ENCODE measurements at places on chromosomes 12 and 14. TPM values are rescaled to one million over a fixed set of nuclear protein-coding genes. Genes with fewer than 3 reads are reported as not detected.

DNA sequence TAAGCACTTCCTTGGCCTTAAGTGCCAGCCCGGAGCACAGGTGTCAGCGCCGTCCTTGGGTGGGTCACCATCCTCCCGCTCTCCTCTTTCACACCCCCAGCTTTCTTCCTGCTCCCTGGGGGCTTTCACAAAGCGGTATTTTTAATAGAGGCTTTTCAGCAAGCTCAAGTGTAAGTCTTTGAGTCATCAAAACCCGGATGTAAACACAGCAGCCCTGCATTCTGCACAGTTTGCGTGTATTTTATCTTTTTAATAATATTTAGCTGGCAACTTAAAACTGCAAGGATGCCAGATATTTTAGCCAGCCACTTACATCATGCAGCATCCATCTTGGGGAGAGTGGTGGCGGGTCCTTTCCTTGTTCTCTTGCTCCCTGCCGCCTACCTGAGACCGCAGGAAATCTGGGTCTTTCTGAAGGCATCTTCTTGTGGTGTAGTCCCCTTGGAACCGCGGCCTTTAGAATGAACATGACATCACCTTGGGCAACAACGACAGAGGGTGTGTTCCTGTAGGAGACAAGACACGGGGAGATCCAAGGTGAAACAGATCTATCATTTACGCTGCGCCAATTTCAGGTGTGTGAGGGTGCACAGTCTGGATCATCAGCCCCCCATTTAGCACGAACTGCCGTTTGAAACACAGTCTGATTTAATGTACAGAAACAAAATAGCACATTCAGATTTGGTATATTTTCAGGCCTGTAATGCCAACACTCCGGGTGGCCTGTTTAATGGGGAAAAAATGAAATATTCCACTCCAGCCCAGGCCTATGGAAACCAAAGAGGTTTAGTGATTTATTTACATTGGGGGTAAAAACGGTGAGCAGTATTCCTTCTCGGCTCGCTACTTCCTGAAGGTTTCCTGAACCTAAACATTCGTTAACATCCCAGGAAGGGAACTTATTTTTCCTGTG, 12.5 kb upstream of the IRF2BPL start:
- no peaks in the 10 kb centered on the region for H3K36me3 ChIP-seq
- no peaks in the 10 kb centered on the region for H3K27me3 ChIP-seq
- H3K4me1 ChIP-seq: peaks cover 86% of the 10 kb centered on the region
- peak overlapping the region; percentile 28 for H3K4me3 ChIP-seq
- H3K27ac ChIP-seq: peak overlapping the region; percentile 92

DNA sequence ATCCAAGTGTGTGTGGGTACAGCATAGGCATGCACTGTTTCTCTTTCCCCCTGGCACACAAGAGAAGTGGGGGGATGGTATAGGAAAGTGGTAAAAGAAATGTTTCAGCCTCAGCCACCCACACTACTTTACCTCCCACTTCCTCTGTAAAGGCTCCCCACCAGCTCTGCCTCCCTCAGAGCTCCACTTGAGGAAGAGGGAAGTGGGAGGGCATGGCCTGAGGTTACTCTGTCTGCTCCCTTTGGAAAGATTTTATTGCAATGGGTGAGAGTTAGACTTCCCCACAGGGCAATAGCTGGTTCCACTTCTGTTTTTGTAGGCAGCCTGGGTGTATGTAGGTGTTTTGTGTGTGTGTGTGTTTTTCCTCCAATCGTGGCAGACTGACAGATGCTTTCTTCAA, 145.3 kb downstream of the SSPN start:
- H3K4me3 ChIP-seq: no peak overlapping the region
- H3K27ac ChIP-seq: no peak overlapping the region
- no peaks in the 10 kb centered on the region for H3K27me3 ChIP-seq
- H3K4me1 ChIP-seq: peaks cover 4% of the 10 kb centered on the region

GRCh38 chr12:42213023-42213422, 25.0 kb downstream of the YAF2 start:
- no peak overlapping the region for H3K4me3 ChIP-seq
- H3K27ac ChIP-seq: no peak overlapping the region
- no peaks in the 10 kb centered on the region for H3K4me1 ChIP-seq
- H3K27me3 ChIP-seq: no peaks in the 10 kb centered on the region
- no peak for DNase-seq

The IGF1 gene
- not detected for total RNA-seq

GRCh38 chr12:131943876-131944275, 5.9 kb upstream of the EP400 start:
- peaks cover 14% of the 10 kb centered on the region for H3K4me1 ChIP-seq
- no peak overlapping the region for H3K4me3 ChIP-seq
- H3K27ac ChIP-seq: no peak overlapping the region
- peaks cover 24% of the 10 kb centered on the region for H3K36me3 ChIP-seq

DNA sequence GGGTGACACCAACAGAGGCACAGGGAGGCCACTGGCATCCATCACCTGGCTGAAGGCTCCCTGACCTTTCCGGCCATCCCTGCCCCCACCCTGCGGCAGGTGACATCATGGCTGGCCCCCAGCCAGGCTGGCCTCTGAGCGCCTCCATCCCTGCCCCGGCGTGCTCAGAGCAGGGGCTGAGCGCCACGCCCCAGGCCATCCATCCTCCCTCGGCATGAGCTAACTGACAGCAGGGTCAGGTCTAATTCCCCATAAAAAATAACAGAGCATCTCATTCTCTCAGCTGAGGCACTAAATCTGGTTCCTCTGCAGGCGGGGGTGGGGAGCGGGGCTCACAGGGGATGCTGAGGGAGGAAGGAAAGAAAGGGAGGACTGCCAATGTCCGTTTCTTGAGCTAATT, 50.7 kb downstream of the PRIMA1 start:
- no peak overlapping the region for H3K4me3 ChIP-seq
- no peaks in the 10 kb centered on the region for H3K36me3 ChIP-seq
- H3K27ac ChIP-seq: no peak overlapping the region
- H3K4me1 ChIP-seq: no peaks in the 10 kb centered on the region
- DNase-seq: no peak
- H3K27me3 ChIP-seq: no peaks in the 10 kb centered on the region

The CATSPERB gene
- total RNA-seq: 5.8 TPM

The KIF5A gene
- 0.16 TPM for total RNA-seq

The MARK3 gene
- 152 TPM for total RNA-seq

The KCNH5 gene
- not detected for total RNA-seq

GRCh38 chr12:107335802-107336570, 242.6 kb upstream of the CRY1 start:
- no peak for DNase-seq
- peaks cover 7% of the 10 kb centered on the region for H3K4me1 ChIP-seq
- no peaks in the 10 kb centered on the region for H3K27me3 ChIP-seq
- no peaks in the 10 kb centered on the region for H3K36me3 ChIP-seq

The CLEC4C gene
- not detected for total RNA-seq

The B3GNT4 gene
- total RNA-seq: 0.25 TPM

GRCh38 chr12:49400304-49400703, 33.0 kb downstream of the SPATS2 start:
- no peak overlapping the region for H3K27ac ChIP-seq
- no peaks in the 10 kb centered on the region for H3K4me1 ChIP-seq
- H3K36me3 ChIP-seq: no peaks in the 10 kb centered on the region

The LALBA gene
- not detected for total RNA-seq

DNA sequence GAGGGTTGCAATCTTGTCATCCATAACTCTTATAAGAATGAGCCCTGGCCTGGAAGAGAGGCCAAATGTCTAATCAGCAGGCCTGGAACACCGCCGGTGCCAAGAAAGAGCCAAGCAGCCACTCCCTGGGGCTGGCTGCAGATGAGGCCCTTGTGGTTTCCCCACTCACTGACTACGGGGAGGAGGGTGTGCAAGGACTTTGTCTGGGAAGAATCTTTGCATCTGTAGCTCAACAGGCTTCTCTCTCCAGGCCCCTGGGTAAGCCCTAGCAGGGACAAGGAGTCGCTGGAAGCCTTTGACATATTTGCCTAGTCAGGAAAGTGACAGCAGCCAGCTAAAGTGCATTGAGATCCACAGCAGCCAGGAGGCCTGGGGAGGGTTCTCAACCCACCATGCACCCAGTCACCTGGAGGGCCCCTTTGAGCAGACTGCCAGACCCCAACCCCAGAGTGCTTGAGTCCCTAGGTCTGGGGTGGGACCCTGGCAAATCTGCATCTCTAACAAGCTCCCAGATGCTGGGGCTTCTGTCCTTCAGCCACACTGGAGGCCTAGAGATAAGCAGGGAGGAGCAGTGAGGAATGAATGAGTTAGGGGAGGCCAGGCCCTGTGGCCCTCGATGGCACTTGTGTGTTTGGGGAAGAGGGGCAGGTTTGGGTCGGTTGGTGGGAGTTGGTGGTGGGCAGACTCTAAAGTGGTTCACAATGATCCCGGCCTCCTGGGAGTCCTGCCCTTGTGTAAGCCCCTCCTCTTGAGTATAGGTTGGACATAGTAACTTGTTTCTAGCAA, 13.9 kb upstream of the LRTM2 start:
- no peaks in the 10 kb centered on the region for H3K36me3 ChIP-seq
- DNase-seq: no peak
- H3K27ac ChIP-seq: no peak overlapping the region
- no peaks in the 10 kb centered on the region for H3K27me3 ChIP-seq
- H3K4me1 ChIP-seq: peaks cover 50% of the 10 kb centered on the region

GRCh38 chr14:105019861-105020814, 745 bp downstream of the CDCA4 start:
- no peaks in the 10 kb centered on the region for H3K36me3 ChIP-seq
- H3K27me3 ChIP-seq: no peaks in the 10 kb centered on the region
- H3K4me1 ChIP-seq: peaks cover 49% of the 10 kb centered on the region

GRCh38 chr12:114430306-114430705, 24.4 kb upstream of the TBX5 start:
- no peaks in the 10 kb centered on the region for H3K36me3 ChIP-seq
- DNase-seq: no peak
- no peaks in the 10 kb centered on the region for H3K4me1 ChIP-seq

Data from natural killer cell (primary cell).